ENCODE measurements at places on chromosomes 2 and 18. TPM values are rescaled to one million over a fixed set of nuclear protein-coding genes. Genes with fewer than 3 reads are reported as not detected.

DNA sequence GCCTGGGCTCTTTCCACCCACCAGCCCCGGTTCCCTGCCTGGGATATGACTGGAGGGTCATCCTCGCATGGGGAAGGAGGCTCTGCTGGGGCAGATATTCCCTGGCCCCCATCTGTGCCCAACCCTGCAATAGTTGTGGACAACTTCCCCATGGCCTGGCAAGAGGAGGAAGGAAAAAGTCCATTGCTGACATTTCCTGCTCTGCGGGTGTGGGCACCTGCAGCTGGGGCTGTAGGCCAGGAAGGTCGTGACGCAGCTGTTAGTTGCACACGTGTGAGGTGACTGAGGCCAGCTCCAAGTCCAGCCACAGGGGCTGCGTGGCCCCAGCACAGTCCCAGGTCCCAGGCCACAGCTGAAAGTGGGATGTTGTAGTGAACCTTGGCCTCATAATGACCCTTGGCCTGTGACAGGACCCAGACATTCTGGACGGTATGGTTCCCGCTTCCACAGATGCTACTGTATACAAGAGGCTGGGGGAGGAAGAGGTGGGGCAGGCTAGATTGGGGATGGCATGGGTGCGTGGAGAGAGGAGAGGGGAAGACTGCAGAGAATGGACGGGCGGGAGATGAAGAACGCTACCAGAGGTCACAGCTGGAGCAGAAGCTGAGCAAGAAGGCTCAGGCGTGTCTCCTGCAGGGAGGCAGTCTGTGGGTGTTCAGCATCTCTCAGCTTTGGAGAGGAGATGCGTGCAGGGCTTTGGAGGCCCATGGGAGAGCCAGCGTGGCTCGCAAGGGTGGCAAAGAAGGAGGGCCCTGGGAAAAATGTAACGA is 22.1 kb downstream of the OTOF start:
- H3K4me1 ChIP-seq = no peaks in the 10 kb centered on the region
- H3K4me3 ChIP-seq = no peak overlapping the region
- H3K27ac ChIP-seq = no peak overlapping the region
- H3K36me3 ChIP-seq = no peaks in the 10 kb centered on the region

- H3K4me1 ChIP-seq = no peaks in the 10 kb centered on the region
- no peak overlapping the region for H3K4me3 ChIP-seq
- no peaks in the 10 kb centered on the region for H3K36me3 ChIP-seq
- DNase-seq = no peak
Measured at GRCh38 chr2:35447215-35447614, 908.4 kb upstream of the CRIM1 start.

- H3K4me1 ChIP-seq = peaks cover 68% of the 10 kb centered on the region
- H3K36me3 ChIP-seq = peaks cover 2% of the 10 kb centered on the region
- H3K4me3 ChIP-seq = peak overlapping the region; percentile 96
- H3K27ac ChIP-seq = peak overlapping the region; percentile 25
Measured at GRCh38 chr2:53785366-53785765, 1.4 kb downstream of the ASB3 start.

GRCh38 chr2:231644426-231644825 is 51.8 kb downstream of the TEX44 start:
- DNase-seq = no peak
- peaks cover 18% of the 10 kb centered on the region for H3K4me1 ChIP-seq
- no peaks in the 10 kb centered on the region for H3K36me3 ChIP-seq
- peak overlapping the region; percentile 6 for H3K4me3 ChIP-seq
- H3K27me3 ChIP-seq = no peaks in the 10 kb centered on the region
- peak overlapping the region; percentile 69 for H3K27ac ChIP-seq

GRCh38 chr2:62238236-62238635 is 42.3 kb downstream of the B3GNT2 start:
- H3K36me3 ChIP-seq = no peaks in the 10 kb centered on the region
- H3K27me3 ChIP-seq = no peaks in the 10 kb centered on the region
- peaks cover 7% of the 10 kb centered on the region for H3K4me1 ChIP-seq
- H3K4me3 ChIP-seq = no peak overlapping the region
- DNase-seq = no peak
- no peak overlapping the region for H3K27ac ChIP-seq

- no peak overlapping the region for H3K27ac ChIP-seq
- H3K36me3 ChIP-seq = no peaks in the 10 kb centered on the region
- no peak overlapping the region for H3K4me3 ChIP-seq
- H3K27me3 ChIP-seq = peaks cover 8% of the 10 kb centered on the region
- DNase-seq = no peak
- H3K4me1 ChIP-seq = no peaks in the 10 kb centered on the region
Measured at GRCh38 chr2:199883474-199884212, 27.4 kb upstream of the C2orf69 start.

GRCh38 chr2:235670974-235671787 is 177.3 kb downstream of the AGAP1 start:
- peak overlapping the region; percentile 80 for H3K4me3 ChIP-seq
- no peak for DNase-seq
- peaks cover 2% of the 10 kb centered on the region for H3K36me3 ChIP-seq

GRCh38 chr2:42224422-42225067 is 55.4 kb downstream of the EML4 start:
- H3K4me3 ChIP-seq = no peak overlapping the region
- peaks cover 71% of the 10 kb centered on the region for H3K4me1 ChIP-seq
- no peak overlapping the region for H3K27ac ChIP-seq

DNA sequence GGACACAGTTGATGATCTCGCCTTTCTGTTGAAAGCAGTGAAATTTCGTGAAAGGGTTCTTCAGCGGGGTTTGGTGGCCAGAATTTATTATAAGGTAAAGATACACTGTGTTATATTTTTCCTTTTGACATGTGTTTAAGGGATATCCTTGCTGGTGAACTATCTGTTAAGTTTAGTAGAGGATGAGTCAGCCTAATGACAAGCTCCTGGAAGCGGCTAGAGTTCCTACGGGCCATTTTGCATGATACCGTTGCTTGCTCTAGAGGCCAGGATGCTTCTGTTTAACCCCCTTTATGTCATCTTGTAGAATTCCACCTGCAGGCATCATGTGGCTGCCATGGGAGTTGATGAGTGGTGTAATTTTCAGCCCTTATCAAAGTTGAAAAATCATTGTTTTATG is 124.8 kb upstream of the BCL2L11 start:
- DNase-seq = no peak
- H3K27ac ChIP-seq = no peak overlapping the region
- H3K4me1 ChIP-seq = peaks cover 8% of the 10 kb centered on the region

DNA sequence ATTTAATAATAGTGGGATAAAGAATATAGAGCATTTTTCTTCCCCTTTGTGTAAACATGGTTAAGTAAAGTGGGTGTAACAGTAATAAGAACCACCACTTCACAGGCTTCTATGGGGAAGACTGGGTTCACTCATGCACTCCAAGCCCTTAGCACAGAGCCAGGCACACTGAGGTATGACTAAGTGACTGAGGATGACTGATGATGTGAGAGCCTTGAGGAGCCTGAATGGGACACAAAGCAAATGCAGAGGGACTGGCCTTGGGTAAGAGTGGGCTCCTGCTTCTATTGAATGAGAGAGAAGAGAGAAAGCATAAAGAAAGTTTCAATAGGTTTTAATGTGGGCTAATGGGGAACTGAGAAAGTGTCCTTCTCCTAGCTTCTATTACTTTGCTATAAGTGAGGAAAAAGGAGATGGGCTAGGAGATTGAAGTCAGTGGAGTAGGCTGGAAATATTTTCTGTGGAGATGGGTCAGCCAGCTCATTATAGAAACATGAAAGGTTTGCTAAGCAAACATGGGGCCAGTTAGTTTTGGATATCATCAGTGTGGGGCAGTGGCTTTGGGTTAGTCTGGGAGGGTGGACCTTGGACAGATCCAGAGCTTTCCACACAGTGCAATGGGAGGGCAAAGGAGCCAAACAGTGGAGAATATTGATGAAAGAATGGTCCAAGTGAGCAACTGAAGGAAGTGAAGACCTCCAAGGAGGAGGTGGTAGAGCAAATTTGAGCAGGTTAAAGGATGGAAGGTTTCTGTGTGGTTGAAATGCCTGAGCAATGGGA is 20.6 kb downstream of the IL1F10 start:
- H3K4me1 ChIP-seq = no peaks in the 10 kb centered on the region
- no peak overlapping the region for H3K27ac ChIP-seq
- no peaks in the 10 kb centered on the region for H3K27me3 ChIP-seq
- no peak for DNase-seq
- no peaks in the 10 kb centered on the region for H3K36me3 ChIP-seq
- no peak overlapping the region for H3K4me3 ChIP-seq

- H3K4me3 ChIP-seq = no peak overlapping the region
- no peaks in the 10 kb centered on the region for H3K27me3 ChIP-seq
- H3K4me1 ChIP-seq = peaks cover 6% of the 10 kb centered on the region
- no peak for DNase-seq
- no peaks in the 10 kb centered on the region for H3K36me3 ChIP-seq
- no peak overlapping the region for H3K27ac ChIP-seq
Measured at GRCh38 chr2:112936927-112937232, 25.9 kb downstream of the IL37 start.

DNA sequence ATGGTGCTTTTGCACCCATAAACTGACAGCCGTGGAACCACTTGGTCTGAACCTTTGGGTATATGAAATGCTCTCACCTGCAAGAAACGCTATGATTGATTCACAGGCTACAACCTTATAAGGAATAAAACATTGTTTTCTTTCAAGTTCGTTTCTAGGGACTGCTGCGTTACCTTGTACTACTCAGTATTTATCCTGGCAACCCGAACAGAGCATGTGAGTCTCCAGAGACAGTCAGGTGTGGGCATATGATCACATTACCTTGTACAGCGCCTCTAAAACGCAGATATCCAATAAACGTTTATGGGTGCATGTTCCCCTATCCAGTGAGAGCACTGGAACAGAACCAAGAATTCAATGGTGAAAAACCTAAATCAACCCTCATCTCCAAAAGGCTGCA is 1.7 kb downstream of the CCBE1 start:
- H3K27me3 ChIP-seq = peaks cover 33% of the 10 kb centered on the region
- DNase-seq = no peak
- no peak overlapping the region for H3K4me3 ChIP-seq
- peaks cover 14% of the 10 kb centered on the region for H3K4me1 ChIP-seq
- H3K27ac ChIP-seq = no peak overlapping the region

GRCh38 chr2:110662560-110662959 is 15.3 kb downstream of the BUB1 start:
- DNase-seq = no peak
- H3K4me3 ChIP-seq = no peak overlapping the region
- H3K27me3 ChIP-seq = no peaks in the 10 kb centered on the region
- H3K27ac ChIP-seq = no peak overlapping the region

DNA sequence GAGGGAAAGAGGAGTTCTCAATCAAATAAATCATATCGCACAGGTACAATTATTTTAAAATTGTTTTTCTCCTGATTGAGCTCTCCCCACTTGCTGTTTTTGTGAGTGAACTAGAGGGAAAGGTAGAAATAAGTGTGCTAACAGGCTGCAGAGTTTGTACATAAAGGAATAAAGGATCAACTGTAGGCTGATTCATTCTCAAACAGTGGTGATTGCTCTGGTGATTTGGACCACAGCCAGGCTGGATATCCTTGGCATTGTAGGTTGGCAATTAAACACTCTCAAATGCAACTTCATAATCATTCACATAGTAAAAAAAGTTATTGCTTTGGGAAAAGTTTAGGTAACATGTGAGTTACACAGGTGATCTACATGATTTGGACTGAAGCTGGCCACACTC is 29.8 kb downstream of the LRP1B start:
- no peak for DNase-seq
- no peak overlapping the region for H3K27ac ChIP-seq
- no peaks in the 10 kb centered on the region for H3K27me3 ChIP-seq
- no peaks in the 10 kb centered on the region for H3K36me3 ChIP-seq

- peaks cover 14% of the 10 kb centered on the region for H3K4me1 ChIP-seq
- H3K27ac ChIP-seq = no peak overlapping the region
- DNase-seq = no peak
Measured at GRCh38 chr2:69715964-69716363, 26.0 kb upstream of the ANXA4 start.

GRCh38 chr2:201879996-201880395 is 73.7 kb downstream of the CDK15 start:
- H3K27ac ChIP-seq = peak overlapping the region; percentile 28
- peaks cover 29% of the 10 kb centered on the region for H3K4me1 ChIP-seq
- peaks cover 33% of the 10 kb centered on the region for H3K27me3 ChIP-seq
- DNase-seq = no peak

DNA sequence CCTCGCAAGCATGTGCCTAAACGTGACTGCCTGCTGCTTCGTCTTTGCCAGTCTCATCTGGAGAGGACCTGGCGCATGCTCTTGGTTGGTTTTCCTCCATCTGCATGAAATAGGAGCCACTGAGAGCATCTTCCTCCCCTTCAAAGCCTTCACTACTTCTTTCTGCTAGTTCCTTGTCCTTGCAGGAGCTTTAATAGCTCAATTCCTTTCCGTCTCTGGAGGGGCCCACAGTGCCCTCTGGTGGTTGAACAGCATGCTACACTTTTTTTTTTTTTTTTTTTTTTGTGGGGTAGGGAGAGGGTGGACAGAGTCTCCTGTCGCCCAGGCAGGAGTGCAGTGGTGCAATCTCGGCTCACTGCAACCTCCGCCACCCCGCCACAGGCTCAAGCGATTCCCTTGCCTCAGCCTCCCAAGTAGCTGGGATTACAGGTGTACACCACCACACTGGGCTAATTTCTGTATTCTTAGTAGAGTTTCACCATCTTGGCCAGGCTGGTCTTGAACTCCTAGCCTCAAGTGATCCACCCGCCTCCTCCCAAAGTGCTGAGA is 59.6 kb downstream of the SP110 start:
- peaks cover 5% of the 10 kb centered on the region for H3K4me1 ChIP-seq
- peak; percentile 19 for DNase-seq
- peaks cover 2% of the 10 kb centered on the region for H3K27me3 ChIP-seq
- peak overlapping the region; percentile 72 for H3K27ac ChIP-seq
- peaks cover 22% of the 10 kb centered on the region for H3K36me3 ChIP-seq
- H3K4me3 ChIP-seq = no peak overlapping the region

DNA sequence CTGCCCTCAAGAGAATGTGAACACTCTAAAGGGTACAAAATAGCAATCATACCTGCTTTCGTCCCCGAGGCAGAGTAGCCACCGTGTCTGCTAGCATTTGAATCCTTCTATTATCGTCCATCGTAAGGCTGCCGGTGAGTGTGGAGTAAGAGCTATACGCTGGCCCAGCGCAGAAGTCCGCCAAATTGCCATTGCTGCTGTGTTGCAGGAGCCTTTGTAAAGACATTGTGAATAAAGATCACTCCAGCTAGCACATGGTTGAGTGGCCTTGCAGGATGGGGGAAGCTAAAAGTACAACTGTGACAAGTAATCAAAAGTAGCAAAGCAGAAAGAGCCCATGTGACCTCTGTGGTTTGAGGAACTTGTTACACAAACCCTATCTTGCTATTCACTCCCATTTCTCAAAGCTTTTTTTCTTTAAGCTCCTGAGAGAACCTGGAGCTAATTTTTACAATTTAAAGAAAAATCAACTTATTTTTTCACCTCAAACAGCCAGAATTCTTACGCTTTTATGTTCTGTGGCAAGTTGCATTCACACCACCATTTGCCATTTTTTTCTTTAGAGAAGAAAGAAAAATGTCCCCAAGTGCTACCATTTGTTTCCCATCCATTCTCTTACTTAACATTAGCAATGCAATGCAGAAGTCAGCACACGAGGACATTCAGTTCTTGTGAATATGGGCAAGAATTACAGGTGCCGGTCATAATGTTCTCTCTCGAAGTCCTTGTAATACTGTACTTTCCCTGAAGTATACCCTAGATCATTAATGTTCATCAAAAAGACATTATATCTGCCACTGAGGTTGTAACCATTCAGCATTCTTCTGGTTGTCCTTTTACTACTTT is at the start of gene CYTIP:
CYTIP (minus strand) TSS at position 295 of the 846 bp plus-strand sequence; CDS start at position 226, 69 bp downstream.
- peak within 1 kb of the TSS; percentile 92 for H3K4me3 ChIP-seq
- no peaks in the 10 kb centered on the region for H3K27me3 ChIP-seq
- H3K36me3 ChIP-seq = peaks cover 48% of the 10 kb centered on the region
- peak; percentile 86 for DNase-seq

Gene MRO
- not detected for total RNA-seq

Gene NEB
- 1.7 TPM for total RNA-seq

Gene ABCB6
- total RNA-seq = 12.9 TPM

Gene GGCX
- 30.9 TPM for total RNA-seq

Gene IL36B
- total RNA-seq = not detected

Gene LYPD6B
- total RNA-seq = not detected

Gene CFAP65
- total RNA-seq = not detected

Gene TMEM182
- 5.3 TPM for total RNA-seq

Data from naive thymus-derived CD8-positive, alpha-beta T cell (primary cell).